Prostate gland (tissue), 2 donors: ENCODE measurements at places on chromosomes 2 and 18.

- DNase-seq: no peak
These were observed 1248.9 kb upstream of the CHAC2 start for GRCh38 chr2:52518678-52519077.

- no peak for DNase-seq
These were observed 110.2 kb upstream of the THOC1 start for GRCh38 chr18:378079-378478.

DNA sequence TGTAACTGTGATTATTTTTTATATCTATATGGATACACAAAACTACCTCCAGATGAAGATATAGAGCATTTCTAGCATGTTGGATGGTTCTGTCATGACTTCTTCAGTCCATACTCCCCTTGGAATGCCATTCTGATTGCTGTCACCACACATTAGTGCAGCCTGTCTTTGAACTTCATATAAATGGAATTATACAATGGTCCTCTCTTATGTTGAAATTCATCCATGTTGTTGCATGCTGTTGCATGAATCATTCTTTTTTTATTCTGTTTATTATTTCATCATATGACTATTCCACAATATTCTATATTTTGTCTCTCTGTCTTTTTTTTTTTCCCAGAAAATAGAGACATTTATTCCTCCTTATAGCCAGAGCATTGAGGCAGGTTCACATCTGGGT is 74.1 kb downstream of the OSBPL6 start:
- no peak for DNase-seq

DNA sequence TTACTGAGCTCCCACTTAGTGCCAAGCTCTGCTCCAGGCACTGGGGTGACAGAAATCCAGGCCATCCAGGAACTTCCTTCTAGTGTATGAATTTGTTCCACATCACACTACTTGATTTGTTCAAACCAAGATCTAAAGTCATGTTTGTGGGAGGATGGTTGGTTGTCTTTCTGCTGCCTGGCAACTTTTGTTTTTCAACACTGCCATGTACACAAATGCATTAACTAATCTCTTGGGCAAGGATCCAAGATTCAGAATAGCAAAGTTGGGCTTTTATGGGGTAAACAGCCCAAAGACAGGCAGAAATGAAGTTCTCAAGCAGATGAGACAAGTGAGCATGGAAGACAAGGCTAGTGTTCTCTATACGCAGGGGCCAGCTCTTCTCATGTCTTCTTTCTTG is 53.4 kb upstream of the PROKR1 start:
- no peak for DNase-seq

GRCh38 chr2:66896131-66896530 is 461.2 kb downstream of the MEIS1 start:
- no peak for DNase-seq

DNA sequence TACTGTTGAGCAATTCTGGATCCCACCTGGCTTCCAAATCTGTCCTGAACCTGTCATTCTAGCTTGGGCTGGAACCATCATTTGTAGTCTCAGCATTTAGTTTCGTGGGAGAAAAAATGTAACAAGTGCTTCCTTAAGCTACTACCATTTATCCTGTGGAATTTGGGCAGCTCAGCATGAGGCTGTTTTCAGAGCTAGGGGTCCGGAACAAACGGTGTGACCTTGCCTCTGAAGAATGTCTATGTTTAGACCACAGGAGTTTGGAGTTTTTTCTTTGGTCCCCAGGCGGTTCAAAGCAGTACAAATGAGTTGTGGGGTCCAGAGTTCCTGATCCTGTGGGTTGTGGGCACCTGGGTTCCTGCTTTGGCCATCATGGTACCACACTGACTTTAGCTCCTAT is 59.1 kb upstream of the TMEM178A start:
- DNase-seq: no peak

DNA sequence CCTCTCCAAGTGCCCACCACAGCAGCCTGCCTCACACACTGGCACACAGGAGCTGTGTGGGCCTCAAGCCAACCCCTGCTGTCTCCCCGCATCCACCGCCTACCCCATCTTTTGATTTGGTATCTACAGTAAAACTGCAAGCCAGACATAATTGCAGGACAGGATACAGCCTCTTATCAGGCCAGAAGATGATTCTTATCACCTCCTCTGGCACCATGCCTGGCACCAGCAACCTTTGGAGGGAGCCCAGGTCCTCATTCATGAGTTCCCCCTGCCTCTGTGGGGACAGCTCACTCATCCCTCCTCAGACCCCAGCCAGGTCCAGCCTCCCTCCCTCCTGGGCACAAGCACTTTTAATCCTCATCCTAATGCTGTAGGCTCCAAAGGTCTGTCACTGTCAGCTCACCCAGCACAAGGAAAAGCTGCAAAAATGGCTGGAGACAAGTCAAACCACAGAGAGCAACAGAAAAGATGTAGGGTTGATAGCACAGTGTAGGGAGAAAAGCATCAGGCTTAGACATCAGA is 9.7 kb downstream of the RAB11FIP5 start:
- no peak for DNase-seq

DNA sequence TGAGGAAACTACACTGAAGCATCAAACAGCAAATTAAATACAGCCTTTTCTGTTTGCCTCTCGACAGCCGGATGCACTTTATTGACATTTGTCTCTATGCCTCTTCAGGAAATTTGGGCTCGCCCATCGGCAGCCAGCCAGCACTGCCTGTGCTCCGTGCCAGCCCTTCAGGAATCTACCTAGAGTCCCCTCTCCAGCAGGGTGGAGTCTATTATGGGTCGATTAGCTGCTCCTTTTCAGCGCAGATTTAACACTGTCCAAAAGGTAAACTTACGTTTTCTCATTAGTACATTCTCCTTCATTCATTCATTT is 91.5 kb downstream of the MYCN start:
- peak; percentile 70 for DNase-seq

- peak; percentile 54 for DNase-seq
These were observed 6.6 kb downstream of the TTLL4 start for GRCh38 chr2:218717262-218717661.
